ENCODE measurements at places on chromosomes 1 and 21.

- DNase-seq: no peak
These were observed 58.6 kb downstream of the H3-3A start for GRCh38 chr1:226121049-226121586.

DNA sequence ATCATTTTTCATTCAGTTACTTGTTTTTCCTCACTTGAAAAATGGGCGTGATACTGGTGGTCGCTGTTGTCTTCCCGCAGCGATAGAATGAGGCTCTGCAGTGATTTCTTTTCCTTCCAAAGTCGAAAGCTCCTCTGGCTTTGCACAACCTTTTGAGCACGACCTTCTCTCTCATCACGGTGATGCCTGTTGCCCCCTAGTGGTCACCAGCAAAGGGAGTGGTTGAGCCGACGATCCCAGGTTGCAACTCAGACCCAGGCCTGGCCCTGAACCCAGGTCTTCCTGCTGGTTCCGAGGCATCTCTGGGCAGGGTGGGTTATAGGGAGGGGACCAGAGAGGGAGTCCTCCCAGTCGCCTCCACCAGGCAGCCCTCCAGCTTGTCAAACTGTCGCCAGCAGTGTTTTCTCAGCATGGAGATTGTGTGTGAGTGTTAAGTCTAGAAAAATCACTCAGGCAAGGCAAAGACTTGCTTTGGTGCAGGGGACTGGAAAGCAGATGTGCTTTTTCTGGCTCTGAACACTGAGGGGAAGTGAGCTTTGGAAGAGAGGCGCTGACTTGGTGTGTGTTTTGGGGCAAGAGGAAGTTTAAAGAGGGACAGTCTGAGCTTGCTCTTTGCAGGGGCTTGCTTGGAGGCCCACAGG is 285.3 kb downstream of the CAMTA1 start:
- DNase-seq: peak; percentile 79

DNA sequence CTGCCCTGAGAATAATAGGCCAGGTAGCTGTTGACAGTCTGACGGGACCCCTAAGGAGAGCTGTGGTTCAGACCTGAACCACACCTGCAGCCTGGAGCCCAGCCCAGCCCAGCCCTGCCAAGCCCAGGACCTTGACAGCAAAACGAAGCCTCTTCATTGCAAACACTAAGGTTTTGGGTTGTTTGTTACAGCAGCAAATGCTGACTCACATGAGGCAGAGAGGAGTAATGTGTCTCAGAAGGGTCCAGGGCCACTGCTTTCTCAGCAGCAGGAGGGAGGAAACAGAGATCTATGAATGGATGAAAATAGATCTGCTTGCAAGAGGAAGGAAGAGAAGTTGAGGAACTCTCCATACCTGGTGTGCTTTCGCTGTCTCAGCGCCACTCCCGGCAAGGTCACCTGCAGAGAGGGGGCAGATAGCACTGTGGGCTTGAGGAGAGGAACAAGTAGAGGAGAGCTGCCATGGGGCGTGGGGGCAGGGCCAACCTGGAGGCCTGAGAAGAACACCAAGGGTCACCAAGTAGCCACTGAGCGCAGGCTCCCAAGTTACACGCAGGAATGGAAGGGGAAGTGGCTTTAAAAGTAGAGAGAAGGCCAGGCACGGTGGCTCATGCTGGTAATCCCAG is 127.2 kb downstream of the ZNF281 start:
- DNase-seq: no peak

DNA sequence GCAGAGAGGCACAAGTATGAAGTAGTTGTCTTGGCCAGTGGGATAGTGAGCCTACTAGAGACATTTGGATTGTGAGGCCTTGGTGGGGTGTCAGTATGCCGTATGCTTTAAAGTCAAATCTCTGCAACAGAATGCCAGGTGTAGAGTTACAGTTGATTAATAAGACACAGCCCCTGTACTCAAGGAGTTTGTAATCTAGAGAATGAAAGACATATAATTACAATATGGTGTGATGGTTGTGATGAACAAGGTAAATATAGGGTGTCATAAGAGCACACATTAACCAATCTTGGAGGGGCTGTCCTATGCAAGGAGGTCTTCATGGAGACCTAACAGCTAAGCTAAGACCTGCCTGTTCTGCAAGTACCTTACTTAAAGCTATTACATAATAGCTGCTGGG is 113.1 kb downstream of the ATF6 start:
- no peak for DNase-seq

DNA sequence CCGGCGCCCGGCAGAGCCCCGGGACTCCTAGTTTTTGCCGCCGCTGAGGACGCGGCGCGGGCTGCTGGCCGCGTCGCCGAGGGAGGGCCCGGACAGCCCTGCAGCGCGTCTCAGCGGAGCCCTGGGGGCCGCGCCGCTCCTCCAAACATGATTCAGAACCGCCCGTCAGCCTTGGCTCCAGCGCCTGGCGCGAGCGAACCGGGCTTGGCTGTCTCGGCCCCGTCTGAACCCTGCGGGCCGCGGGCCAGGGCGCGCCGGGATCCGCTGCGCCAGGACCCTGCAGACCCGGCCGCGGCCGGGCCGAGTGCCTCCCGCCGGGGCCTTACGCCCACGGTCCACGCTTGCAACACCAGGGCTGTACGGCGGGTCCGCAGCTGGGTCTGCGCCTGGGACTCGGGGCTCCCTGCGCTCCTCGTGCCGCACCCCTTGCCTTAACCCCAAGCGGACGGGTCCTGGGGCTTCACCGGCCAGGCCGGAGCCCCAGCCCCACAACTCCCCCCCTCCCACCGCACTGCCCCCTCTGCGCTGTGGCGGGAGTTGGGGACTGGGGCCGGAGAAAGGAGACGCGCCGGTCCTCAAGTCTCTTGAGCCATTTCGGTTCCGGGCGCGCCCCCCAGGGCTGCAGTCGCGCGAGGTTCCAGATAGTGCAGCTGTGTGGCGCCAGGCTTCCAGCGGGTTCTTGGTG is 48.4 kb upstream of the CD34 start:
- DNase-seq: peak; percentile 67

- DNase-seq: peak; percentile 64
These were observed 1.5 kb downstream of the RGS18 start for GRCh38 chr1:192159781-192160180.

GRCh38 chr1:156165083-156165482 is 11.7 kb downstream of the SEMA4A start:
- DNase-seq: no peak

GRCh38 chr1:69777423-69777822 is 209.7 kb downstream of the LRRC7 start:
- no peak for DNase-seq

DNA sequence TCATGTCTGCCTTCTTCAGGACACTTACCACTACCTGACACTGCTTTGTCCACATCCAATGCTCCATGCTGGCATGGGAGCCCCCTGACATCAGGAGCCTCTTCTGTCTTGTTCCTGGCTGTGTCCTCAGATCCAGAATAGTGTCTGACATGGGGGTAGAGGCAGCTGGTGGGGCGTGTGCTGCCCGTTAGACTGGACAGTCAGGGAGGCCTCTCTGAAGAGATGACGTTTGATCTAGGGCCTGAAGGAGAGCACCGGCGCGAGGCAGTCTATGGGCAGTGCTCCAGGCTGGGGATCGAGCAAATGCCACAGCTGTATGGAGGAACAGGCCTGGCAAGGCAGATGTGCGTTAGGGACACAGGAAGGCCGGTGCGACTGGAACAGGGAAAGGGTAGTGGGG is 16.6 kb downstream of the SLC9A1 start:
- no peak for DNase-seq

DNA sequence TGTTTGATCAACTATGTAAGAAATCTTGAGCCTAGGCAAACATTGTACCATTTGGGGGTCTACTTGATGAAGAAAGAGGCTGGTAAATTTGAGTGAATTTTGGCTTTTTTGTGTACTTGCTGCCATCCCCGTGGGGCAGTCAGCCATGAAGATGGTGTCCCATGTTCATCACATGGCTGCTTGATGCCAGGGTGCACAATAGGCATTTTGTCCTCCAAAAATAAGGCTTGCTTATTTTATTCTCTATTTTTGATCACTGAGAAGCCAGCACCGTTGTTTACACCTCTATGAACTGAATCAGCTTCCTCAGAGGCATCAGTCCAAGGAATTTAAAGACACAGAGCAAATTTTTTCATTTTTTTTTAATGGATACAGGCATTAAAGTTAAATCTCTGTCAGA is 1195.7 kb downstream of the AMY1C start:
- no peak for DNase-seq

GRCh38 chr1:229875086-229875485 is 192.0 kb upstream of the GALNT2 start:
- no peak for DNase-seq

DNA sequence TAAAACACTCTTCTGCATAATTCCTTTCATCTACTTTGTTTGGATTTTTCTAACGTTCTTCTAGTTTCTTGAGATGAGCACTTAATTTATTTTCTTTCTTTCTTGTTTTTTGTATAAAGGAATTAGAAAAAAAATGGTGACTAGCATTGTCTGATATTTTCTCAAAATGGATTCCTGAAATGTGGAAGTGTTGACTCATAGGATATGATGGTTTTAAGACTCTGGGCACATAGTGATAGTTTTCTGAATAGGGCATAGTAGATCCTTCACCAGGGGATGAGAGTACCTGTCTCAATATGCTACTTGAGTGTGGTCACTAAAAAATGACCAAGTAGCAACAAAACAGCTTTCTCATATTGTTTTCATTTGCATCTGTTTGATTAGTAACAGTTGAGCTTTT is 100.9 kb downstream of the PEX14 start:
- no peak for DNase-seq

DNA sequence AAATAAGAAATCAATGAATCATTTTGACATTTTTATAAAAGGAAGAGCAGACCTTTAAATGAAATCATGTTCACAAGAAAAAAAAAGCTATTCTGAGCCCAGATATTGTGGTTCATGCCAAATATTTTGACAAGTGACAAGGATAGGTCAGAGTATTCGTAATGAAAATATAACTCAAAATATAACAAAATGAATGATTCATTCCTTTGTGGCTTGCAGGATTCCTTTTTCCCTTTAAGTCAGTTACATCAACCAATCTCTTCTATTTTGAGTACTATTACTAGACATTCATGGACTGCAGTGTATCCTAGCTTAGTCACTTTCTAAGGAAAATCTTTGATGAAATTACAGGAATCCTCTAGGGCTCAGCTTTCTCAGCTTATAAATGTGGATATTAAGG is 188.7 kb downstream of the COL11A1 start:
- no peak for DNase-seq

- no peak for DNase-seq
These were observed 12.9 kb upstream of the TNN start for GRCh38 chr1:175054736-175055135.

DNA sequence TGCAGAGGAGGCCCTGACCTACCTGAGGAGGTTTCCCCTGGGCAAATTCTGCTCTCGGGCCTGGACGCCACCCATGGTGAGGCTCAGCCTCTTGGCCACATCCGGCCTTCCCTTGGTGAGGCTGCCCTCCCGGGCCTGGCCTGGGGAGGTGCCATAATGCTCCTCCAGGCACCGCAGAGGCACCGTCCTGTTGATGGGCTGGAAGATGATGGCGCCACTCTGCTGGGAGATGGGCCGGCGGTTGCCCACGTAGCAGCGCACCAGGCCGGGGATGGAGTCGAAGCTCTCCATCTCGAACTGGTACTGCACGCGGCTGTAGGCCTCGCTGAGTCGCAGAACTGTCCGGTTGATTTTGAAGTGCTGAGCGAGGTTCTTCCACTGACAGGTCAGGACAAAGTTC is 92.7 kb downstream of the BCAR3 start:
- no peak for DNase-seq

DNA sequence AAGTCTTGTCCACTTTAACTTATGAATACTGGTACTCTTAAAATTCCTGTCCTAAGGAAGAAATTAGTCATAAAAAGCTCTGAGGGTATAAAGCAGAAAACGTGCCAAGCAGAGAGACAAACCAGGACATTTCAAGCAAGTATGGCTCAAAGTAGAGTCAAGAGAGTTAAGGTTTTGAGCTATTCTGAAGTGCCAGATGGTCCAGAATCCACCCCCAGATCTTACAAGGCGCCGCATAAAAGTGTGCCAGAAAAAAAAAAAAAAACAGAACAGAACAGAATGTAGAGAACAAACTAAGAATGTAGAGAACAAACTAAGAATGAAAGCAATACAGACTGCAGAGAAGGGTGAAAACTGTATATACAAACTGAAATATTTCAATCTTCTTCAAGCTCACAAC is 12.5 kb downstream of the EPS15 start:
- peak; percentile 47 for DNase-seq

GRCh38 chr1:234912548-234913277 is 215.9 kb downstream of the TOMM20 start:
- no peak for DNase-seq

GRCh38 chr1:158002022-158002630 is 8.7 kb downstream of the KIRREL1 start:
- no peak for DNase-seq

GRCh38 chr1:109610609-109611307 is 8.7 kb downstream of the GNAT2 start:
- no peak for DNase-seq

DNA sequence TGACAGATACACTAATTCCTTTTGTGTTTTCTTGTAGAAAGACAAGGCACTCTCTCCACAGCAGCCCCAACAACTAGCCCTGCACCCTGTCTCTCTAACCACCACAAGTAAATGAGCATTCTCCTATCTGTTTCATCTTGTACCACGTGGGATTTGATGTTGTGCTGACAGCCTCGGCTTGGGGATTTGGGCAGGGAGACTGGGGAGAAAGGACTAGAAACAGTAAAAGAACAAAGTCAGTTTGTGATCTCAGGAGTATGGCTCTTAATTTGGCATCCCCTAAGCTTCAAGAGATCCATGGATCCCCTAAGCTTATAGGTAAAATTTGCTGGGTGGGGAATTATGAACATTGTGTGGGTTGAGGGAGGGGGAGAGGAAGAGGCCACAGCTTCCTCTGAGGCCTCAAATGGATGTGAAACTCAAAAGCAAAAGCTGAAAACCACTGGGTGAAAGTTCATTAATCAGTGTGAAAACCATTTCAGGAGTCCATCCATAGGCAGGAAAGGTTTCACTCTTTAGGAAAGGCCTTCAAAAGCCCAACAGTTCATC is 3.1 kb downstream of the C1orf162 start:
- DNase-seq: peak; percentile 61

- DNase-seq: no peak
These were observed 520.5 kb downstream of the USP25 start for GRCh38 chr21:16250273-16250672.

DNA sequence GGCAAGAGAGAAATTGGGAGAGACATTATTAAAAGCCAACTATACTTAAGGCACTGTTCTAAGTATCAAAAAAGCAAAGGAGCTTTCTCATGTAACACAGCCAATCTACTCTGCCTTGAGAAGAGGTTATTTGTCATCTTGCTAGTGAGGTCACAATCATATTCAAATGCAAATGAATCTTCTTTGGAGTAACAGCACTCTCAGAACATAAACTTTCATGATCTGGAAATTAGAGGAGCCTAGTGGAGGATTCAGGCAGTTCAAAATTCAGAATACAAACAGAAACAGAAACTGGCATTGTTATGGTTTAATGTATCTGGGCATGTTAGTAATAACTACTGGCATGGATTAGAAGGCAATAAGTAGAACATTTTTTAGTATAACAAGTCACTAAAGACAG is 57.4 kb downstream of the ARID4B start:
- peak; percentile 54 for DNase-seq

DNA sequence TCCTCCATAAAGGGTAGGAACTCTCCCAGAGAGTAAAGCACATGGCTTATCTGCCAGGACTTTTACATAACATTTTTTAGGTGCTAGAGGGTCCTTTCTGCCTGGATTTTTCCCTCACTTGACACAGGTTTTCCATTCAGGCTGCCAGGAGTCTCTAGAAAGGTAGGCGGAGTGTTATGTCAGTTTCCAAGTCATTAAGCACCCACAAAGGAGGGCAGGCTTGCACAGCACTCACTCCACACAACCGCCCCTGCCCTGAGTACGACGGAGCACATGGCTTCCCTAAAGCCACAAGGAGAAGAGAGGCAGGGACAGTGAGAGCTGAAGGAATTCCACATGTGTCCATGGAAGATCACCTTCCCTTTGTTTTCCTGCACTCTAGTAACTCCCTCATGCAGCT is 55.7 kb downstream of the CAPZB start:
- no peak for DNase-seq
